ENCODE measurements at places on chromosomes 2 and 18.

DNA sequence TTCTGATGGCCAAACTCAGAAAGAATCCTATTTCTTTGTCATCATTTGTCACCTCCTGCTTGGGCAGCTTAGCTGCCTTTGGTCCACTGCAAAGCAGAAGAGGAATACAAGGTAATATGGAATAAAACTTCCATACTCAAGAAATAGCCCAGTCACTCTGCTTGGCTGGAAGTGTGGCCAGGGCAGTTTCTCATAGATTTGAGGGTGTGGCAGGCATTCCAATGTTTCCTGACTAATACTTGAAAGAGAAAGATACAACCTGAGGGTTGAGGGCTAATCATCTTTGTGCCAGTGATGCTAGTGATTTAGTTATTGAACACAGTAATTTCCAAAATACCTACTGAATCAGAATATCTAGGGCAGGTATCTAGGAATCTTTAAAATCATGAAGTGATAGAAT lies 83.1 kb downstream of the FAM161A start:
- DNase-seq, result no peak

DNA sequence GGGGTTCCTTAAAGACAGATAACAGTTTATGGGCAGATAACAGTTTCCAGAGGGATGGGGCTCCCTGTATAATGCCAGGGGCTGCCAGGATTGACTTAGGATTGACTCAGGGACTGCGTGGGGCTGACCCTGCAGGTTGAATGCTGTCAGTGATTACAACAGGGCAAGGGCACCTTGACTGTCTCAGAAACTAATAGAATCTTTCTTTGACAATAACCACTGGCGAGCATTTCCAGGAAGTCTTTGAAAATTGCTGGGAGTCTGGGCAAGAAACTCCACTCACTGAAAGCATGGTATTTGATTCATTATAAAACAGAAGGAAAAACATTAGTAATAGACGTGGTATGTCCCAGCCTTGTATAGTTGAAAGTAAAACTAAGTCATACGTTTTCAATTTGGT lies 101.0 kb downstream of the GPD2 start:
- no peak for DNase-seq

GRCh38 chr2:113848758-113849415 lies 41.0 kb upstream of the ACTR3 start:
- DNase-seq, result peak; percentile 48

GRCh38 chr2:159506764-159507440 lies 109.4 kb downstream of the BAZ2B start:
- DNase-seq, result peak; percentile 27

DNA sequence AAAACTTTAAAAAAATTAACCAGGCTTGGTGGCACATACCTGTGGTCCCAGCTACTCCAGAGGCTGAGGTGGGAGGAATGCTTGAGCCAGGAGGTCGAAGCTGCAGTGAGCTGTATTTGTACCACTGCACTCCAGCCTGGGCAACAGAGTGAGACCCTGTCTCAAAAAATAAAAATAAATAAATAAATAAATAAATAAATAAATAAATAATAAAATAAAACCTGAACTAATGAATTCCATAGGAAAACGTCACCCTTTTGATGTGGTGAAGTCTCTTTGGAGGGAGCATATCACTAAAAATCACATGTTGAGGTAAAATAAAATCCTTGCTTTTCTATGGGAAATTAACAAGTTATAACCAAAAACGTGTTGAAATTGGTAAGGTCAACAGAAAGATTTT lies 29.6 kb upstream of the ITGAV start:
- no peak for DNase-seq

- peak; percentile 69 for DNase-seq
Measured at GRCh38 chr2:159921752-159922404, 123.9 kb upstream of the CD302 start.

- peak; percentile 4 for DNase-seq
Measured at GRCh38 chr2:36918307-36918706, 48.0 kb downstream of the STRN start.

- DNase-seq, result no peak
Measured at GRCh38 chr2:112625474-112626114, 20.1 kb upstream of the SLC20A1 start.

DNA sequence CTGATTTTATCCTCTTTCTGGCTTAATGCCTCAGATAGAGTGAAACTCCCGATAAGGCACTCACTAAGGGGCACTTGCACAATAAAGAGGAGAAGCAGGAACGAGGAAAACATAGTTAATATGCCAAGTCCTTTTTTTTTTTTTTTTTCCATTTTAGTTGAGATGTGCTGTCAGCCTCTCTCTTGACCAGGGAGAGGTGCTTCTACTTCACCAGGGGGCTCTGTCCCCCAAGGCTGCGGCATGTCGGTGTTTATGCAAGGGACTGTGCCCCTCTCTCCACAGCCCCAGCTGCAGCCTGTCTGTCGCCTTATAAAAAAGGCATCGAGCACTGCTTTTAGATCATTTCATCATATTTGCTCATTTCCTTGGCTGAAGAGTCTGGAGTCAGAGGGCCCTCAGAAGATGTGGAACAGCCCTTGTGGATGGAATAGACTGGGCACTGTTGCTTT lies 178.1 kb downstream of the SLC8A1 start:
- no peak for DNase-seq

DNA sequence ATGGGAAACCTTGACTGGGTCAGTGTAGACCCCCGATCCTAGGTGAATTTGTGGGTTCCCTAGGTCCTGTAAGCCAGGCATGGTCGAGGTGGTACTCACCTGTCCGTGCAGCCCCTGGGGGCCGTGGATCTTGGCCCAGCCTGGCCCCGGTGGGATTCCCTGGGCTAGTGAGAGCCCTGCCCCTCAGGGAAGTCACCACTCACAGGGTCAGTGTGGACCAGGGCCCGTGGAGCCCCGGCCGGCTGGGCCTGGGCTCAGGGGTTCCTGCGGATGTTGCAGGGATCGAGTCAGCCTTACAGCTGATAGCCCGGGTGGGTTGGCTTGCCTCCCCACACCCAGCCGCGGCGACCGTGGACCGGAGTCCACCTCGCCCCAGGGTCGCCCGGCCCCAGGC lies 528 bp downstream of the ATG9A start:
- DNase-seq, result no peak

- DNase-seq, result no peak
Measured at GRCh38 chr2:143679617-143680016, 550.4 kb downstream of the ARHGAP15 start.

GRCh38 chr2:159922563-159922962 lies 124.6 kb upstream of the CD302 start:
- DNase-seq, result no peak

DNA sequence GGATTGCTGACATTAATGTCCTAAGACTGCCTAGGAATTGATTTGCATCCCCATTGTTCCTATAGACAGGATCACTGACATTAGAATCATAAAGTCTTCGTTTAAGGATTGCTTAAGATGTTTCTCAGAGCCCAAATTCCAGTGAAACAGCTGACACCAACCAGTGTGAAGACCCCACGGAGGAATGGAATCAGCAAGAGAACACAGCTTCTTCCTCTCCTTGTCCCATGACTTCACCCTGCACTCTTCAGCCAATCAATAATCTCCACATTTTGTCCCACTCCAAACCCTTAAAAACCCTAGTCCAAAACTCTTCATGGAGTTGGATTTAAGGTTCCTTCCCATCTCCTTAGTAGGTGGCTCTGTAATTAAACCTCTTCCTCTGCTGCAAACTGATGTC lies 157.0 kb upstream of the NDUFV2 start:
- DNase-seq, result no peak

- DNase-seq, result no peak
Measured at GRCh38 chr18:69996951-69997798, 49.5 kb upstream of the CD226 start.

- DNase-seq, result no peak
Measured at GRCh38 chr2:222180619-222181018, 118.2 kb downstream of the PAX3 start.

DNA sequence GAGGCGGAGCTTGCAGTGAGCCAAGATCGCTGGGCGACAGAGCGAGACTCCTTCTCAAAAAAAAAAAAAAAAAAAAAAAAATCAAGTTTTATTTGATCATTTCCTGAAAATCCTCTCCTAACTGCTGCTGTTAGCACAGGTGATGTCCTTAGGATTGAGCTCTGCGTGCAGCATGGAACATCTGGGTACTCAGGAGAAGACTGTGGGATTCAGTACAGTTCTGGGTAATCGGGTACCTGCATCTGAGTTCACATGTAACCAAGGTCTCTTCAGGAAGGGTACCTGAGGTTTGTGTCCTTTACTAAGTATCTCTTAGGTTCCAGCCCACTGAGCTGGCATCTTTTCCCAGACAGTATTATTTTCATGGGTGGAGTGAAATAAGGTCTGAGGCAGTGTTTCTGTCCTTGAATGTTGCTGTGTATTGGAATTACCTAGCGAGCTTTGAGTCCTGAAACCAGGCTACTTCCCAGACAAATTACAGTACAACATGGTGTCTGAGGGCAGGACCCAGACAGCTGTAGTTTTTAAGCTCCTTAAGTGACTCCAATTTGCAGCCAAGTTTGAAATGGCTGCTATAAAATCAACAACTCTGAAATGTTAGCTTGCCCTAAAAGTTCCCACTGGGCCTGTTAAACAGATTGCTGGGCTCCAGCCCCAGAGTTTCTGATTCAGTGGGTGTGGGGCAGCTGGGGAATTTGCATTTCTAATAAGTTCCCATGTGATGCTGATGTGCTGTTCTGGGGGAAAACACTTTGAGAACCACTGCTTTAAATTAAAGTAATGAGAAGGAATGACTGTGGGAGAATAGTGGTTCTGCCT lies 120.5 kb downstream of the PMAIP1 start:
- DNase-seq, result no peak

DNA sequence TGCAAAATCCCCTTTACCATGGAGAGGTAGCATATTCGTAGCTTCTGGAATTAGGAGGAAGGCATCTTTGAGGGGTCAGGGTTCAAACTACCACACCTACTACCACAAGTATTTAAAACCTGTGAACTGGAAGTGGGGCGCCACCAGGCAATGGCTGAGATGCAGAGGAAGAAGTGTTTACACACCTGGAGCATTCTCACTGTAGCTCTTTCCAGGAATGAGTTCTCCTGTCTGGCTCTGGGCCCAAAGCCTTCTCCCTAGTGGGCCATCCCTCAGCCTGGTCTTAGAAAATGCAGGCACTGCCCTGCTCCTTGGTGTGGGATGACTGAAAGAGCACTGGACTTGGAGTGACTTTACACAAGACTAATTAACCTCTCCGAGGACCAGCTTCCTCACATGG lies 30.7 kb upstream of the FOXI3 start:
- DNase-seq, result no peak

DNA sequence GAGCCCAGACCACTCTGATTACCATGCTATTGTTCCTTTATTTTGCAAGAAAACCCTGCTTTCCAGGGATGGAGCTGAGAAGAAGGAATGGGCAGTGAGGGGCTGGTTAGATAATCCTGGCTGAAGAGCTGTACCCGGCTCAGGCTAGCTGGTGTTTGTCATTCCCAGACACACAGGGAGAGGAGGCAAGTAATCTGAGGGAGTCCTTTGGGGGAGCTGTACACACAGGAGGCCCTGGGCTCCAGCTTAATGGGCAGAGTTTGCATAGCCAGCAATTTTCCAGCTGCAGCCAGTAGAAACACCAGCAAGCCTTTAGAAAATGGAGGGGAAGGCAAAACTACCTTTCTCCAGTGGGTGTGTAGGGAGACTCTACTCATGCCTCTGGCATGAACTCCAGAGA lies 259.3 kb downstream of the SOX11 start:
- no peak for DNase-seq

DNA sequence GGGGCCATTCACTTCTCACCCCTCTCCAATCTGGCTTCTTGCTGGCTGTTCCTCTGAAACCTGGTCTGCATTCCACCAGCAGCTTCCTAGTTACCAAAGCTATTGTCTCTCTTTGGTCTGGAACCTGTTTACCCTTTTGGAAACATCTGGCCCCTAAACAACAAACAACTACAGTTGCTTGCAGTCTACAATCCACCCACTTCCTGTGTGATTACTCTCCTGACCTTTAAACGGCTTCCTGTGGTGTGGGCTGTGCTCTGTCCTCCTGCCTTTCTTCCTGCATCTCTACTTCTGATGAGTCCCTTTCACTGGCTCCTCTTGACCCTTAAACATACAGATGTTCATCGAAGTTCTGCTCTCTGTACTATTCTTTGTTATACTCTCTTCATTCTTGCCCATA lies 303.8 kb downstream of the TDRD15 start:
- no peak for DNase-seq

- no peak for DNase-seq
Measured at GRCh38 chr18:40866968-40867367, 1088.1 kb upstream of the PIK3C3 start.

DNA sequence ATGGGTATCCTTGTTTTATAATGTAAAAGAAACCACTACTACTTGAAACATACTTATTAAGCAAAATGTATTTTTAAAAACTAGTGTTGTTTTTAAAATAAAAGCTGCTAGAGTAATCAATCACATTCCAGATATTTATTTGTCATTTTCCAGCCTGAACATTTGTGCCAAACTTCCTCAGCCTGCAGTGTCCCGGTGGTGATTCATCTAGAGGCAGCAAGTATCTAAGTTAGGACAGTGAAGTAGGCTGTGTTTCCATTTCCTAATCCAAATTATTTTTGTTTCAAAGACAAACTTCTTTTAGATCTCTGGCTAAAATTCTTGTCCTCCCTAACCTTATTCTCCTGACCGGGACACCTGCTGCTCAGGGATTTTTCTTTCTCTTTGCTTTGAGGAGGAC lies 12.8 kb upstream of the GCG start:
- no peak for DNase-seq

DNA sequence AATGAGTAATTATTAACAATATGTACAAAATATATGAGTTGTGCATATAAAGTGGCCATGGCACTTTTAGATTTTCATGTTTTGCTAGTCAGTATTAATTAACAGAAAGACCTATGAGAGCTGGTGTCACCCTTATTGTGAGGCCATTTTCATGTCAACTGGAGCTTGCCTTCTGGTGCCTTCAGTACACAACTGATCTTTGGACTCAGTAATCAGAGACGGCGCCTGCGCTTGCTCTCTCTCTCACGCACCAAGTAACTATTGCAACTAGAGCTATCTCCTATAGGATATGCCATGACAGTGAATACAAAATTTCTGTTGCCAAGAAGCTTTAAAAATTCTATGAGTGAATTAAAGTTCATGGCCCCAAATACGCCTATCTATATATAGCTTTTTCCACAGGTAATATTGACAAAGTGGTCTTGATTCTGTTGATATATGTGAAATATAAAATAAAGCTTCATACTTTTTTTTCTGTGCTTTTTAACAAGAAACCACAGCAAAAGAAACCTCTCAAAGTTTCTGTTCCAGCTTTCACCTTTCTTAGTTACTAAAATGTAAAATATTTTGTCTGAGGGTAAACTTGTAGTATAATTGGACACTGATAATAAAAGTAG lies 2.9 kb downstream of the SERTAD2 start:
- DNase-seq, result no peak

- DNase-seq, result peak; percentile 54
Measured at GRCh38 chr18:63505566-63506335, 29.0 kb downstream of the SERPINB5 start.

DNA sequence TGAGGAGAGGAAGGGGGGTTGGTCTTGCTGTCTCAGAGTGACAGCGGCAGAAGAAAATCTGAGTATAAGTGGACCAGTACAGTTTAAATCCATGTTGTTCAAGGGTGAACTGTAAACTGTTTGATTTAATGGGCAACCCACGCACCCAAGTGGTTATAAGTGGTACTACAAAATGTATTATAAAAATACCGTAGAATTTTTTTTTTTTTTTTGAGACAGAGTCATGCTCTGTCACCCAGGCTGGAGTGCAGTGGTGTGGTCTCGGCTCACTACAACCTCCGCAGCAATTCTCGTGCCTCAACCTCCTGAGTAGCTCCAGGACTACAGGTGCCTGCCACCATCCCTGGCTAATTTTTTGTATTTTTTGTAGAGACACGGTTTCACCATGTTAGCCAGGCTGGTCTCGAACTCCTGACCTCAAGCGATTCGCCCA lies 2.1 kb upstream of the CHCHD5 start:
- peak; percentile 71 for DNase-seq

GRCh38 chr2:180246268-180246667 lies 239.2 kb upstream of the CWC22 start:
- DNase-seq, result no peak

All from inflammatory macrophage treated with lipopolysaccharide for 4 hours (primary cell).